ENCODE measurements at places on chromosomes 11 and 22.

GRCh38 chr11:19673924-19674729 is 38.5 kb upstream of the NAV2 start:
- DNase-seq = peak; percentile 55

DNA sequence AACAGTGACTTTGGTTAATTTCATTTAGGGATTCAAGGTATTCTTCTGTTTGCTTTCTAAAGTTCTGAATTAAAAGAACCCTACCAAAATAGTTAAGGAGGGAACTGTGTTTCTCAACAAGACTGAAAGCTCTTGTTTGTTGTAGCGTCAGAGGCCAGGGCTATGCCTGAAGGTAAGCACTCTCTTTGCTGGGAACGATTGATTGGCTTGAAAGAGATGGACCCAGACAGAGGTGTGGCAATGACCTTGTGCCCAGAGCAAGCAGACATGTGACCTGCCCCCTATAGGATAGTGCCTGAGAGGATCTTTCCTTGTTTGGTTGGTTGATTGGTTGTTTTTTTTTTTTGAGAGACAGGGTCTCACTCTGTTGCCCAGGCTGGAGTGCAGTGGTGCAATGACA is 68.3 kb upstream of the CECR2 start:
- no peak for DNase-seq

DNA sequence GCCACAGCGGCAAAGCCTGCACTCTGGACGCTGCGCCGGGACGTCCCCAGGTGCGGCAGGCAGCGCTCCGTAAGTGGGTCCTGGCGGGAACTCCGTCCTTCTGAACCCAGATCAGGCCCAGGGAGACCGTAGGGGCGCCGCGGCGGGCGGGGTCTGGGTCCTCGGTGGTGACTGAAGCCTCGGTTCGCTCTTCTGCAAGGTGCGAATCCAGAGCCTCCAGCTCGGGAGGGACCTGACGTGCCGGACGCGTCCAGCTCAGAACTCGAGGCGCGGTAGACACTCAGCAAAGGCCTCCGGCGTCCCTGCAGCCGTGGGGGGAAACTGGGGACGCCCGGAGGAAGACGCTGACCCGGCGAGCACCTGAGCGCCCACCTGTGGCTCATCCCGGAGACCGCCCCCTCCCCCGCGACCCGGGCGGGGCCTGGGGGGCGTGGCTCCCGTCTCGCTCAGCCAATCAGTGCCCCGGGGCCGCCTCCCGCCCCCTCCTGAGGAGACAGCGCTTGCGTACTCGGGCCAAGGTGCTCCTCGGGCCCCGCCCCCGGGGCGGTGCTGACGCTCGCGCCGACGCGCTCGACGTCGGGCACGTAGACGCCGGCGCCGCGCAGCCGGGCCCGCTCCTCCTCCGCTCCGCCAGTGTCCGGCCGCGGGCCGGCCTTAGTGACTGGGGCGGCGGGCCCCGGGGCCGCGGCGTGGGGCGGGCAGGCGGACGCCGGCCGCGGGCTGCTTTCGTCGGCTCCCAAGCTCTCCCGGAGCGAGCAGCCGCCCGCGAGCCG is at the start of gene PPFIA1:
Gene PPFIA1 (plus strand): TSS at position 587 of the 773 bp plus-strand sequence. CDS start 1,483 bp downstream, outside the sequence.
- DNase-seq = peak; percentile 65

- no peak for DNase-seq
Observed at GRCh38 chr22:35604621-35605368, 12.3 kb downstream of the MB start.

GRCh38 chr11:86955111-86955360 is 159 bp downstream of the FZD4 start:
- DNase-seq = no peak

GRCh38 chr22:38036392-38037062 is 20.7 kb upstream of the PICK1 start:
- DNase-seq = no peak

- DNase-seq = no peak
Observed at GRCh38 chr11:44581246-44581645, 15.8 kb downstream of the CD82 start.

DNA sequence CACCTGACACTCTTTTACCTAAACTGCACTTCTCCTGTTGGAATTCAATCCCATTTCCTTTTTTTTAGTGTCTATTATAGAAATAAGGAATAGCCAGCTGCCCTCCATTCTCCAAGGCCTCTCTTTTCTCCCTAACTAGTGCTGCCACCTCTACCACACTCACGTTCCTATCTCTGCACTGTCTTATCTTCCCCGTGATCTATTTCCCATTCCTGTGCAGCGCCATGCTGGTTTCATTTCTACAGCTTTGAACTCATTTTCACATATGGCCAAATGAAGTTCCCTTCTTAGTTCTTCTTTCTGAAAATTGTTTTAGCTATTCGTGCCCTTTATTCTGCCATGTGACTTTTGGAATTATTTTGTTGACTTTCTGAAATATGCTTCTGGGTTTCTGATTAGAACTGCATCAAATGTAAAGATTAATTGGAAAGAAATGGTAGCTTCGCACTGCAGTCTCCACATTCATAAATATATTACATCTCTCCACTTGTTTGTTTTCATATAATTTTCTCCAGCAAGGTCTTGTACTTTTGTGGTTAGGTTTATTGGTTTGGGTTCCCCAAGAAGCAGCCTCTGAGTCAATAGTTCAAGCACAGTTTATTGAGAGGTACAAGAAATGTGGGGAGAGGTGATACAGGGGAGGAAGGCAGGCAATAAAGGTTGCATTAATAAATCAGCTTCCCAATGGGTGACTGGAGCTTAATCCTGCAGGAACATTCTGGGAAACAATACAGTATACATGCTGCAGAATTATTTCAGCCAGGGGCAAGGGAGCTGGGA is 43.7 kb upstream of the DRD2 start:
- no peak for DNase-seq

DNA sequence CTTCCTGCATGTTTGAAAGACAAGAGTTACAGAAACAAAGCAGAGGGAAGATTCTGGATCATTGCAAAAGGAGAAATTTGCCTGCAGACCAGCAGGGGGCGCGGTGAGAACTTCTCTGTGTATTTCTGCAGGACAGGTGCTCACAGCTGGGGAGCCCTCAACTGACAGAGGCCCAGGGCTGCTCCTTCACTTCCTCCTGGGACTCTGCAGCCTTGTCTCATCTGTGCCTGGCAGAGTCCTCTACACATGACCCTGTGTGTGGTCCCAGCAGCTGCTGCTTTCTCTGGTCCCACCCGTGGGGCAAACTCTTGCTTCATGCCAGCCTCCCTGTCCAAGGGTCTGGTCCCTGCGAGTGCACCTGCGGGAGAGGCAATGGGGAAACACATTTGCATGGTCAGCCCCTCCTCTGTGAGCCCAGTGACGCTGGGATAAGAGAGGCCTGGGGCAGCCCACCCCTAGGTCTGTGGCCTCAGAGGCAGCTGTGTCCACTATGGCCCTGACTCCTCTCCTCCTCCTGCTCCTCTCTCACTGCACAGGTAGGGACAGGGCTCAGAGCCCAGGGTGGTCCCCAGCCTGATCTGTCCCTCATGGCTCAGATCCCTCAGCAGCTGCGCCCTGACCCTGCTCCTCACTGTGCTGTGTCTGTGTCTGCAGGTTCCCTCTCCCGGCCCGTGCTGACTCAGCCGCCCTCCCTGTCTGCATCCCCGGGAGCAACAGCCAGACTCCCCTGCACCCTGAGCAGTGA is 43.2 kb upstream of the VPREB1 start:
- no peak for DNase-seq

DNA sequence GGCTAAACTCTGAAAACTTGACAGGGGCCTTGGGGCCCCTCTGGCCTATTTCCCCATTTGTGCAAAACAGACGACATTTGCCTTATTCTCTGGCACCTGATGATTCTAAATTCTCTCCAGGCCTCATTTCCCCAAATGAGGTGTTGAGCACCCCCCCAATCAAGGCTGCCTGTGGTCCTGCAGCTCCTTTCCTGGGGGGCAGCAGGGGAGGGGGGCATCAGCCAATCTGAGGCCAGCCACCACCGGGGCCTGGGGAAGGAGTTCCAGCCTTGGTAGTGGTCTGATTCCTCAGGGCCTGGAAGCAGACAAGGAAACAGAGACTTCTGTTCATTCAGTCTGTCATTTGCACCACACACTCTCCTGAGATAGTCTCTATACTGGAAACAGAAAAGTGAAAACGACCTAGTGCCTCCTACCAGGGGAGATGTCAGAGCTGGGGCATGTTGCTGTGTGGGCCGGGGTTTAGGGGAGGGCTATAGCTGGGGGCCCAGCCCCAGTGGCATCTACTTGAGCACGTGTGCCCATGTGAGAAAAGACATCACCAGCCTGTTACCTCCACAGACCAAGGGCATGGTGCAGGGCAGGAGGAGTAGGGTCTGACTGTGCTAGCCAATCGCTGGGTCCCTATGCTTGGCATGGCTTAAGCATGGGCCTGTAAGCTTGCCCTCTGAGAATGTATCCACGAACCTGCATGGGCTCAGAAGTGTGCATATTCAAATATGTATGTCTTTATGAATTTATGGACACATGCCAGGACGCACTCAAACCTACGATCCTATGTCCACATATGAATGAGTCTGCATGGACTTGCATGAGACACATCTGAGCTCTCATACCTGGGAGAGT is 1.8 kb upstream of the TPBGL start:
- no peak for DNase-seq

DNA sequence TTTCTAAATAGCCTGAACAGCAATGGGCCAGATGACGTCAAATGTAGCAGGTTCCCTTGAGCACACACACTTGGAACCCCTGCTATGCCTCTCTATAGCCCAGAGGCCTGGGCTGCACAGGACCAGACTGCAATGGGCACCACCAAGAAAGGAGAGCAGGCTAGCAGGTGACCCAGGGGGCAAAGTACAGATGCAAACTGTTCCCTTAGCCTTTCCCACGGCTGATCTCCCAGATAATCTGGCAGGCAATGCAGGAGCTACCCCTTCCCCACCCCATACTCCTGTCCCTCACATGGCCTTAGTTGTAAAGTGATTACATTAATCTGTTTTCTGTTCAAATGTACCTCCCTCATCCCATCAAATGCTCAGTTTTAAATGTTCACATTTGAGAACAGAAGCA is 41.3 kb downstream of the SMCO4 start:
- no peak for DNase-seq

- DNase-seq = no peak
Observed at GRCh38 chr11:8019314-8020243, 32.4 kb downstream of the EIF3F start.

- no peak for DNase-seq
Observed at GRCh38 chr11:1730059-1730629, 20.3 kb downstream of the IFITM10 start.

DNA sequence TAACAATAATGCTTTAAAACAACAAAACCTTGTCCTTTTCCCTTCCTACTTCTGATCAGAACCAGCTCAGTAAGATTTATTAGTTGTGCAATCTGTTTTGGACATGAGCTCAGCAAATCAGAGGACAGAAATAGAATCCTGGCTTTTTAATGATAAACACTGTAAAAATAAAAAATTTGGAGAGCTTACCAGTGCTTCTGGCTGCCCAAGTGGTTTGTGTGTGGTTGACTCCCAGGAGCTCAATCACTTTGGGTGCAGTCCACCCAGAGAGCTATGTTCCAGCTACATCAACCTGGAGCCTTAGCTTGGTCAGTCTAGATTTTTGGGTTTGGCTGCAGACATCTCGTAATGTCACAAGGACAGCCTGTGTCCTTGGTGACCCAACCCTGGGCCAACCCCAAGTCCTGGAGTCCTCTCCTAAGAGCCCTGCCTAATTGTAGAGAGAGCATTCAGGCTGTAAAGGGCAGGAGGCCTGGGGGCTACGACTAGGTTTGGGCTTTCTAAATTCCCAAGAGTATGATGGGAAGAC is 28.5 kb downstream of the CD44 start:
- DNase-seq = no peak

DNA sequence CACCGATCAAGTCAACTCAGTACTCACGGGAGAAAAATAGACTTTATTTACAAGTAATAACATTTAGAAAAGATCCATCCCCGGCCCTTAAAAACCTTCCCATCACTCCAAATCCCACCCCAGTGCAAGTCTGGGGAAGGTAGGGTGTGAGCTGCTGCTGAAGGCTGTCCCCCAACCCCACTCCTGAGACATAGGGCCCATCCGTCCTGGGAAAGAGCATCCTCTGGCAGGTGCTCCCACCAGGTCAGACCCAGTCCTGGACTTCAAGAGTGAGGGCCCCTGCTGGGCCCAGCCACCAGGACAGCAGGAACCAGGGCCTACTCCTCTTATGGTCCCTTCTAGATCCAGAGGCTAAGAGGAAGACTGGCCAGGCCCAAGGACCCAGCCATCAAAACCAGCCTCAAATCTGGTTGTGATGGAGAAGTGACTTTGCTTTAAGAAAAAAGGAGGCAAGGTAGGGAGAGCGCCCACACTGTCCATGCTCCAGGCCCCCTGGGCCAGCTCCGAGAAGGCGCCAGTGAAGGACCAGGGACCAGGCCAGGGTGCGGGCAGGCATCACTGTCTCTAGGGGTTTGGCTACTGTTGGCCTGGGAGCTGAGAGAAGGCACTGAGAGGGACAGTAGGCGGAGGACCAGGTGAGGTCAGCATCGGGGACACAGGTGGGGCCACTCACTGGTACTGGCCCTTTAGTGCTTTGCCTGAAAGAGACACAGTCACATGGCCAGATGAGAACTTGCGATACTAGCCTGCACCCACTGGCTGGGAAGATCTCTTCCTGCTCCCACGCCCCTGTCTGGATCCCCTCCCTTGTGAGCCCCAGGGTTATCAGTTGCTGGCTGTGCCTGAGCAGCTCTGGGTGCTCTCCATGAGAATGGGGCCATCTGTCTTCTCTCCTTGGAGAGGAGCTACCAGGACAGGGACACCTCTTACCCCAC is 4.4 kb downstream of the IL18BP start:
- no peak for DNase-seq

DNA sequence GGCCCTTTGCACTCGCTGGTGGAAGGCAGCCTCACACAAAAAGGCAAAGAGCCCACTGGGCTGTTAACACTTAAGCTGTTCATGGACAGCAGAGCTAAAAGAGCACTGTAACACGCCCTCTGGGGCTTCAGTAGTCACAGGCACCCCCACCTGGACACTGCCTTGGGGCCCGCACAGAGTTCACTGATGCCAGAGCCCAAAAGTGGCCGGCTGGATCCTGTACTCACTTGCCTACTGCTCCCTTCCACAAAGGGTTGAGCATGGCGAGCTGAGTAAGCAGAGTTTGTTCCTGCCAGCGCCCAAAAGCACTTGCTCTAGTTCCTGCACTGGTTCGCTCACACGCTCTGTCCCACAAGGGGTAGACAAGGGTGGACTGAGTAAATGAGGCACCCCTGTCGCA is 78.8 kb downstream of the RELT start:
- no peak for DNase-seq

Measured in epithelial cell of prostate (primary cell).